Heart left ventricle (tissue), 16 donors: ENCODE measurements at places on chromosomes 13 and 19. TPM values are rescaled to one million over a fixed set of nuclear protein-coding genes. Genes with fewer than 3 reads are reported as not detected.

- no peak for DNase-seq
Measured at GRCh38 chr19:55092423-55093318, 17.0 kb downstream of the EPS8L1 start.

- no peak for DNase-seq
Measured at GRCh38 chr13:71306821-71307220, 560.2 kb downstream of the DACH1 start.

DNA sequence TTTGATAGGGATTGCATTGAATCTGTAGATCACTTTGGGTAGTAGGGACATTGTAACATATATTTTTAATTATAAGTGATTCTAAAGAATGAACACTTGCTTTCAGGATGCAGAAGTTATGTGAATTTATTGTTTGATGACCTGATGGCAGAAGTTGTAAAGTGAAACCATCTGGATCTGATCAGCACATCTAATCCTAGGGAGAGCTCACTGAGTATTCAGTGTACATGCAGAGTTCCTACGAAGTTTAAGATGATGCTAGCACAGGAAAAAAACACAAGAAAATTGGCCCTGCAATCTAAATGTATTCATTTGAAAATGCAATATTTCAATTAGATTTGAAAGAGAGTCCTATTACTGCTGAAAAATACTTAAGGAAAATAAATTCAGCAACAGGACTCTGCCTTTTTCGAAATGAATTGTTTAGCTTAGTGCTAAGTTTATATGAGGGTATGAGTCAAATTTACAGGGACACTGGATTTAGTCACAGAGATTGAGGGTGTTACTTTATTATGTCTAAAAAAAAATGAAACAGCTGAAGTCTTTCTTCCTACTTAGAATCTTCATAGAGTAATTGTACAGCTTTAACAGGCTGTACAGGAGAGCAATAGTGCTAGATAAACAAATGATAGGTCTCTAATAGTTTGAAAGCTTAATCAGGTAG is 385.7 kb downstream of the DCT start:
- DNase-seq: no peak

DNA sequence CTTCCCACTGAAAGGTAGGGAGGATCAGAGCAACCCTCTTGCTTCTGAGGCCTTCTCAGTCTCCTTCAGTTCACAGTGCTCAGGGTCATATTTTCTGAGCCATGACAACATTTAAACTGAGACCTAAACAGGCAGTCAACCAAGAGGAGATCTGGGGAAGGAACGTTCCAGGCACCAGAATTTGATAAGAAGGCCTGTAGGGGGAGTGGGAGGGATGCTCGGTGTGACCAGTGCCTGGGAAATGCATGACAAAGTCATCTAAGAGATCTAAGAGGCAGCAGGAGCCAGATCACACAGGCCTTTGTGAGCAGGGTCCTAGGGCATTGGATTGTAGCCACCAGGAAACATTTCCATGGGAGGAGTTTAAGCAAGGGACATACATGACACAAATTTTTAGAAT is 71.6 kb downstream of the SHISA2 start:
- no peak for DNase-seq

DNA sequence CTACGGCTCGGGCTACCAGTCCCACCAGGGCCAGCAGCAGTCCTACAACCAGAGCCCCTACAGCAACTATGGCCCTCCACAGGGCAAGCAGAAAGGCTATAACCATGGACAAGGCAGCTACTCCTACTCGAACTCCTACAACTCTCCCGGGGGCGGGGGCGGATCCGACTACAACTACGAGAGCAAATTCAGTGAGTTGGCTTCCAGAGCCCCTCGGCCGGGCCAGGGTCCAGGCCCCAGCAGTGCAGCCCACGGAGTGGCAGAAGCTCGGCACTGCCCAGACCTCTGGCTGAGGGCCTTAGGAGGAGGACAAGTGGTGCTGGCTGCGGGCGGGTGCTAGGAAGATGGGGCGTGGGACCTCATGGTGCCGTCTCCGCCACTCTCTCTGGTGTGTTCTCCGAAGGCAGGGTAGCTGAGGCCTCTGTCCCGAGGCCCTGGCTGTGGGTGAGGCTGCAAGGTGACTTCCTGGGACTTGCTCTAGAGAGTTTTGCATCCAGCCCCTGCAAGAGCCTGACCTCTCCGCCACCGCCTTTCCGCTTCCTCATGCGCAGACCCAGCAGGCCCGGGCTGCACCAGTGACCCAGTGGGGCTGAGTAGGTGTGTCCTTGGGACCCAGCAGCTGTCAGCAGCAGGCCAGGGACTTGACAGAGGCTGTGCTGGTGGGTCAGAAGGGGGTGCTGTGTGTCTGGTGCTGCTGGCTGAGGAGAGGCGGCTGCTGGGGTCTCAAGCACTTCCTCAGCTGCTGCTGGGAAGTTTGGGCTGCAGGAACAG is 13.5 kb upstream of the QTRT1 start:
- no peak for DNase-seq

DNA sequence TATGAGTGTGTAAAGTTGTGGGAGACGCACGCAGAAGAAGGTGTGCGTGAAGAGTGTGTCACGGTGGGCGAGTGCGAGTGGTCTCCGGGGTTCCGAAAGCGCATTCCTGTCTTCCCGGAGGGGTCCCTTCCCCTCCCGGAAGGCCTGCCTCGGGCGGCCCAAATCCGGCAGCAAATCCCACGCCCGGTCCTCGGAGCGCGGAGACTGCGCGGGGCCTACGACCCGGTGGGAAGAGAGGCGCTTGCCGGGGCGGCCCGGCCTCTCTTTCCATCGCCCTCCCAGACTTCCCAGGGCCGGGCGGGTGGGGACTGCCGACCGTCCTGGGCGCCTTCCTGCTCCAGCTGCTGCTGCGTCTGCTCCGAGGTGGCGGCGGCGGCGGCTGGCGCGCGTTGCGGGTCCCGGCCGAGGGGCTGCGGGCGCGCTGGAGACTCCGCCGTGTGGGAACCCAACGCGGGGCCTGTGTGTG is 2.1 kb downstream of the ZIC5 start:
- DNase-seq: no peak

- no peak for DNase-seq
Measured at GRCh38 chr13:73849292-73849691, 284.9 kb downstream of the KLF12 start.

- DNase-seq: no peak
Measured at GRCh38 chr13:76672420-76672819, 213.8 kb downstream of the KCTD12 start.

- DNase-seq: no peak
Measured at GRCh38 chr13:40247845-40248244, 418.6 kb downstream of the FOXO1 start.

- DNase-seq: no peak
Measured at GRCh38 chr13:93882086-93882651, 597.3 kb downstream of the DCT start.

Gene ATP4B
- not detected for total RNA-seq

Gene CFAP97D2
- total RNA-seq: not detected
